ENCODE measurements at places on chromosomes 1 and 21. TPM values are rescaled to one million over a fixed set of nuclear protein-coding genes. Genes with fewer than 3 reads are reported as not detected.

Gene LCE1C
- total RNA-seq: not detected

Gene NECAP2
- total RNA-seq: 56.8 TPM

Gene SERPINC1
- 0.64 TPM for total RNA-seq

Gene DHX9
- total RNA-seq: 180 TPM

Gene LRRC8D
- 43.3 TPM for total RNA-seq

Gene IQGAP3
- 25.6 TPM for total RNA-seq

Gene RNF187
- 143 TPM for total RNA-seq

Data from Panc1 (cell line).